ENCODE measurements at places on chromosomes 11 and 22.
A peak's percentile ranks its signal among the peaks of the same experiment; 100 is the strongest.

- no peak for DNase-seq
Measured at GRCh38 chr11:12827929-12828812, 153.9 kb downstream of the TEAD1 start.

GRCh38 chr11:48094643-48095339 is 114.4 kb downstream of the PTPRJ start:
- no peak for DNase-seq

DNA sequence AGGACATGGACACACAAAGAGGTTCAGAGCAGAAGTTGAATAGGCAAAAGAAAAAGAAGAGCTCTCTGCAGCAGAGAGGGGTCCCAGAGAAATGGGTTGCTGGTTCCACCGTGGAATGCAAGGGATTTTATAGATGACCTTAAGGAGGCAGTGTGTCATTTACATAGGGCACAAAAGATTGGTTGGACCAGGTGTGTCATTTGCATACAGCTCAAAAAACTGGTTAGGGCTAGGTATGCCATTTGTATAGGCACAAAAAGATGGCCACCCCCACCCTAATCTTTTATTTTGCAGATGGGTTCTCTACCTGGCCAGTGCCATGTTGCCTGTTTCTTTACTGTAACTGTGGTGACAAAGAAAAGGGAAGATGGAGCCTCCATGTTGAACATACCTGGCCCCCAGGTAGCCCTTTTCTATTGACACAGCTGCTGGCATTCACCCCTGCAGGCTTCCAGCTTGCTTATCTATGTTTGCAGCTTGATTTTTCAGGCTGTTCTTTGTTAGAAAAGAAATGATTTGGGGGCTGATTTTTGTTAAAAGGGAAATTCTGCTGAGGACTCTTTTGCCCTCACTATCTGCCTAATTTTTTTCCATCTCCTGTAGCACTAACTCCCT is 3.1 kb upstream of the CAVIN3 start:
- DNase-seq: no peak

- DNase-seq: no peak
Measured at GRCh38 chr11:16052750-16053149, 303.6 kb downstream of the SOX6 start.

DNA sequence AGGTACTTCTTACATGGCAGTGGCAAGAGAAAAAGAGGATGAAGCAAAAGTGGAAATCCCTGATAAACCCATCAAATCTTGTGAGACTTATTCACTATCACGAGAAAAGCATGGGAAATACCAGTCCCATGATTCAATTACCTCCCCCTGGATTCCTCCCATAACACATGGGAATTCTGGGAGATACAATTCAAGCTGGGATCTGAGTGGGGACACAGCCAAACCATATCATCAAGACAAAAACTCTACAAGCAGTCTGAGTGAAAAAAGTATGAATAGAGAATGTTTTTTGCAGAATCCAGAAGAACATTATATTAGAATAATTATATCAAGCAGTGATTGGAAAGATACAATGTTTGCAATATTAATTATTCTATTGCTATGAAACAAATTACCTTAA is 893.7 kb downstream of the FAM181B start:
- DNase-seq: no peak

GRCh38 chr11:506995-507726 is at the start of gene RNH1:
TSS of gene RNH1 (minus strand) at chr11:507242. CDS start at chr11:502162, 5,080 bp downstream.
- DNase-seq: peak; percentile 100

DNA sequence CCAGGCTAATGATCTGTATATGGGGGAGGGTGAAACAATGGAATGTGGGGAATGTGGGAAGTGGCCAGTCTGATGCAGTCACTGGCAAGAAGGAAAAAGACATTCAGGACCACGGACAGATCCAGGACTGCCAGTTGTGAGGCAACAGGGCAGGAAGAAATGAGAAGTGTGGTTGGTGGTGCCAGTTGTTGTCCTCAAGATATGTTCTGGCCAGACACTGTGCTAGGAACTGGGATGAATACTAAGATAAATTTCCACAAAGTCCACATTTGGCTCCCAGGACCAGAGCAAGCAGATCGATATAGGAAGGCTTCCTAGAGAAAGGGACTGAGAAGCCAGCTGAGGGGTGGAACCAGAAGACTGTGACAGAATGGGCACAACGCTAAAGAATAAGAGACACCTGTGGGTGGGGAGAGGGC is 6.8 kb upstream of the TPBGL start:
- no peak for DNase-seq

DNA sequence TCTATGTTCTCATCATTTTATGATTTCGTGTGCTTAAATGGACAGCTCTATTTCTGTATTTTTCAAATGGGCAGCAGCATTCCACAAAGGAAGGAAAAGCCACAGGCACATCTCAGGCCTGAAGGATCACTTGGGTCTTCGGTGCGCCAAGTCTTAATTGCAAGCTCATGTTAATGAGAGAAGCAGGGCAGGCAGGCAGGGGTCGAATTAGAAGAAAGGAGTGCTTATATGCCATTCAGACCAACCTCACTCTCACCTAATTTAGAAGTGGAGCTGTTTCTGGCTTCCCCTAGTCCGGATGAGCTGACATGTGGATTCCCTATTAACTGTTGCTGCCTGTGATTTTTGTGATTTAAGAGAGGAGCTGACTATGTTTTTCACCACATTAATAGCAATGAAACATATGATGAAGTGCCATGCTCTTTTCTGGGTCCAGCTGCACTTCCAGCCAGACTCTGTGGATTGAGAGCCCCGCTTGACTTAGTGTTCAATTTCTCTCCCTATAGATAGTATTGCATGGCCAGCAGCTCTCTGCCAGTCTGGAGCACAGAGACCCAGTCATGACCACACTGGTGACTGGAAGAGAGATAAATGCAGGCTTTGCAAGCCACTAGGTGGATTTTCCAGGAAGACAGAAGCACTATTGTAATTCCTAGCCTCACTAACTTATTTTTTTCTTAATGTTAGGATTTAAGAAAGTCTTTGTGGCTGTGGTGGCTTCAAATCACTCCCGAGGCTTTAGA is 373.9 kb upstream of the FAT3 start:
- no peak for DNase-seq

GRCh38 chr11:69317401-69318092 is 23.6 kb downstream of the MYEOV start:
- peak; percentile 5 for DNase-seq

DNA sequence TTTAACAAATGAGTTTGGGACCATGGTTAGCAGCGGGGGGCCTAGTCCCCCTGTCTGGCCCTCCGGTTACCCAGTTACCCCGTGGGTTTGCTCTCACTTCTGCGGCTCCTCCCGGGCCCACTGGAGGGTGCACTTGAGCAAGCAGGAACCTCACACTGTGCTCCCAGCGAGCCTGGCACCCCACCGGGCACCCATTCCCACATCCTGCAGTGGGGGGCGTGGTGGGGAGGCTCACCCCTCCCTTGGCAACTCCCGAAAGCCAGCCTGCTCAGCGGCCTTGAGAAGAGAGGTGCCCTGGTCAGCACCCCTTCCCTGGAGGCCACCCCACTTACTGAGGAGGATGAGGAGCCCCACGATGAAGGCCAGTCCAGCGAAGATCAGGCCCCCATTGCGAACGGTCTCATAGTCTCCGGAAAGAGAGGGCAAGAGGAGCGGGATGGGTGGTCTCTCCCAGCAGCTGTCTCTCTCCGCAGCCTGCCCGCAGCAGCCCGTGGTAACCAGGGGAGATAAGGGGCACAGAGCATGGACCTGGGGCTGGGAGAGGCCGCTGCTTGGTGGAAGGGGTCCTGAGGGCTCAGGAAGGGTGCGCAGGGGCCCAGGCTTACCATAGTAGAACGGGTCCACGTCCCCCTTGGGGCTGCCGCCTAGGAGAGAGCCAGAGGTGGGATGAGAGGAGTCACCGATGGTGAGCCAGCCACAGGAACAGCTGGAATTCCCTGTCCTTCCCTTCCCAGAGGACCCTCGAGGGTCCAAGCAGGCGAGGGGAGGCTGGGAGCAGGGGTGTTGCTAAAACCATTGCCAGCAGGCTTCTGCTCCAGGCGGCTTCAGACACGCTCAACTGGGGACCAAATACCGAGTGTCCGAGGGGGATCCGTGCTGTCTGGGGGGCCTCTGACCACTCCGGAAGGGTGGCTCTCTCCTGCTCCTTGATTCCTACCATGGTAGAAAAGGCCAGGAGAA is 2.2 kb downstream of the FXYD2 start:
- DNase-seq: peak; percentile 84

DNA sequence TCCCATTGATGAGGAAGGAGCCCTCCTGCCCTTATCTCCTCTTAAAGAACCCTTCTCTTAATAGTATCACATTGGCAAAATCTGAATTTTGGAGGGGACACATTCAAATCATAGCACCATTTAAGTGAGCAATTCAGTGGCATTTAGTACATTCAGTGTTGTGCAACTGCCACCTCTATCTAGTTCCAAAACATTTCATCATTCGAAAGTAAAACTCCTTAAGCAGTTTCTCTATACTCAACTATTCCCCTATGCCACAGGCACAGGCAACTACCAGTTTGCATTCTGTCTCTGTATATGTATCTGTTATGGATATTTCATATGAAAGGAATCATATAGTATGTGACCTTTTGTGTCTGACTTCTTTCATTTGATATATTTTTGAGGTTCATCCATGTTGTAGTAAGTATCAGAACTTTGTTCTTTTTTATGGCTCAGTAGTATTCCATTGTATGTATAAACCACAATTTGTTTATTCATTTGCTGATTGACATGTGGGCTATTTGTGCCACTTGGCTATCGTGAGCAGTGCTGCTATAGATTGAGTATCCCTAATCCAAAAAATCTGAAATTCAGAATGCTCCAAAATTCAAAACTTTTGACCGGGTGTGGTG is 22.9 kb downstream of the FAR1 start:
- DNase-seq: no peak

DNA sequence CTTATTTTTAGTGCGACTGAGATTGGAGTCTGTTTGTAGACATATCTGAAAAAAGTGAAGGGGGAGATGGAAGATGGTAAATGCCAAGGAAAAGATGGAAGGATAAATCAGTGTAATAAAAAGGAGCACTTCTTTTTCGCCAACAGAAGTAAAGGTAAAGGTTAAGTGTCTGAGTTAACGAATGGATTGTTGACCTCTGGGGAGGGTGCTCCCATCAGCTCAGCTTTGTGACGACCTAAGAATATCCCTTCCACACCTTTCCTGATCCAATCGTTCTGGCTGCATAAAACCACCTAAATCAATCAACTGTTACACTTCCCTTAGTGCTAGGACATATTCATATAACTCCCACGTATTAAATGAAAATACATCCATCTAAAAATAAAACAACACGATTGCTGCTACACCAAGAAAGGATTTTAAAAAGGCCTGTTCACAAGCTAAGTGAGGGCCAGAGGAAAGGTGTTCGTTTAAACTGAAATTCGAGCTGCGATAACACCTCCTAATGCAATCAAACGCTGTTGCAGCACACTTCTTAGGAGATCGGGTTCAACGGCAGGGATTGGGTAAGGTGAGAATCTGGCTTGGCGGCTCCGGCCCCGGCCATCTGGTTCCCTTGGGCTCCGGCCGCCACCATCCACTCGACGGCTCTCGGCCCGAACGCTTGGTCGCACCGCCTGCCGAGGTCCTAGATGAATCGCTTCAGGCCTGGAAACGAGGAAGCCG is 658 bp downstream of the C11orf71 start:
- no peak for DNase-seq

DNA sequence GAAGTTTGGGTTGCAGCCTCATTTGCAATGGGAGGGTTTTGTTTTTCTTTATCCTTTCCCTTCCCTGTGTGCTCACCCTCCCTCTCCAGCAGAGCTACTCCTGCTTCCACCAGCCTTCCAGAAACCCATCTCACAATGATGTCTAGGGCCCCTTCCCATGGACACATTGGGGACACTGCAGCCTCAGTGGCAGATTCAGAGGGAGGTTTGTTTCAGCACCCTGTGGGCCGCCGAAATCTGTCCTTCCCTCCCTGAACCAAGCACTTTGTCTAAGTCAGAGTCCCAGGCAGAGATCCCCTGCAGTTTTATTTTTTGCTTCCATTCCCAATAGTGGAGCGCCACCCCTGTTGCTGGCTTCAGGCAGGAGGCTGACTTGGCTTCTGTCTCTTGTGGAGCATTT is 8.6 kb upstream of the SYNGR1 start:
- no peak for DNase-seq

GRCh38 chr11:120810251-120810650 is 213.7 kb upstream of the TBCEL start:
- no peak for DNase-seq

GRCh38 chr11:2290351-2290841 is 11.3 kb downstream of the C11orf21 start:
- DNase-seq: peak; percentile 40

GRCh38 chr22:30481711-30482110 is 9.9 kb upstream of the SEC14L3 start:
- no peak for DNase-seq
